ENCODE measurements at places on chromosomes 12 and 14.

DNA sequence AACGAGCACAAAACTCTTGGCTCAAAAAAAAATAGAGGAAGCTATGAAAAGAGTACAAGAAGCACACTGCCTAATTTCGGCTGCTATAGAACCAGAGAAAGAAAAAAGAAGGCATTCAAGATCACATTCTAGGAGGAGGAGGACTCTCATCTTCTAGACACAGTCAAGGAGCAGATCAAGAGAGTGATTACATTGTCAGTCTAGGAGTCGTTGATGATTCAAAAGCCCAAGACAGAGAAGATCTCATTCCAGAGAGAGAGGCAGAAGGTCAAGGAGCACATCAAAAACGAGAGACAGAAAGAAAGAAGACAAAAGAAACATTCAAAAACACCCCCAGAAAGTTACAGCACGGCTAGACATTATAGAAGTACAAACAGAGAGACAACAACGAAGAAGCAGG lies 131.8 kb upstream of the AEBP2 start:
- DNase-seq: no peak

GRCh38 chr12:63078906-63079305 lies 72.1 kb downstream of the AVPR1A start:
- DNase-seq: no peak

GRCh38 chr12:123118497-123118896 lies 32.4 kb downstream of the PITPNM2 start:
- DNase-seq: no peak

DNA sequence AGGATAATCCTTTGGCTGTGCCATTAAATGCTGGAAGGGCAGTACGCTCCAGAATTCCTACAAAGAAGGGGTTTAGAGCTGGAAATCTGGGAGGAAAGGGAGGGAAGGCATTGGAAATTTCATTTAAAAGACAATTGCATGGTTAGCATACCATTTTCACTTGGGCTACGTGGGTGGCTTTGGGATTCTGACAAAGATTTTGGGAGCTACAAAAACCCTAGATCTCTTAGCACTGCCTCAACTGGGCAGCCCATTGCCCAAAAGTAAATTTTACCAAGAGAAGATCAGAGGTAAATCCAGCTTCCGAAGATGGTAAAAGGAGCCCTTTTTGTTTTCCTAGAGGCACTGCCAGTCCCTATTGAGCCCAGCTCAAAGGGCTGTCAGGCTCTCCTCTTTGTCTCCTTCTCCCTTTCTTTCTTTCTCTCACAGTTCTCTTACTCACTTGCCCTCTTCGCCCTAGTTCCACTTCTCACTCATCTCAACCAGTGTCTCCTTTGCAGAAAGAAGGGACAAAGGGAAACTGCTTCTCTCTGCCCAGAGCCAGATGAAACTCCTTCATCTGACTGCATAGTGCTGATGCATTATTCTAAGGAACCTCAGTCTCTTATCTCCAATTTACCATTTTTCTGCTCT lies 125.4 kb upstream of the PLEKHA5 start:
- no peak for DNase-seq

DNA sequence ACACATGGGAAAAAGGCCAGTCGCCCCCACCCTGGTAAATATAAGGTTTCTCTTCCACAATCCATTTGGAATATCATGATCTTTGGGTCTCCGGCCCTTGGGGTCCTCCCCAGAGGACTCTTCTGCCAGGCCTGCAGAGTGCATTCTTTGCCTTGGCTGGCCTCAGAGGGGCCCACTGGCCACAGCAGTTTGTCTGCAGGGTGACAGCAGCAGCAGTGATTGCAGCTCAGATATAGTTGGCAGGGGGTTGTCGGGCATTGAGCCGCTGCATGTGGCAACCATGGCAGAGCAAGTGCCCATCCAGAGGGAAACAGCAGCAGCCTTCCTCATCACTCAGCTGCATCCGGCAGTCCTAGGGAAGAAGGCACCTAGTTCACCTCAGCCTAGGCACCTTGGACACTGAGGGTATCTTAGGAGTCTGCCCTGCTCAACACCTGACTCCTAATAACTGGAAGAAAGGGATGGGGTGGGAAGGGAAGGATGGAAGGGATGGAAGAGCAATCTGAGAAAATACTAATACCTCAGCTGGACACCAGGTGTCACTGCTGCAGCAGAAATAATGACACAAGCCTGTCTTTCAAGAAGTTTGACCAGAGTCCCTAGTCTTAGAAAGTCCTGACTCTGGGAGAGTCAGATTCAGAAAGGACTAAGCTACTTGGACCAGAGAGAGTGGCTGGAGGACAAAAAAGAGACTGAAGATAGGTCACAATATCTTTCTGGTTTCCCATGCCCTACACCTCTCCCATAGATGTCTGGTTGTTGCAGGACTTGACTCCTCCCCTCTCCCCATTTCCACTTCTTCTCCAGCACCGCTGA lies 8.9 kb downstream of the AJUBA start:
- peak; percentile 74 for DNase-seq

DNA sequence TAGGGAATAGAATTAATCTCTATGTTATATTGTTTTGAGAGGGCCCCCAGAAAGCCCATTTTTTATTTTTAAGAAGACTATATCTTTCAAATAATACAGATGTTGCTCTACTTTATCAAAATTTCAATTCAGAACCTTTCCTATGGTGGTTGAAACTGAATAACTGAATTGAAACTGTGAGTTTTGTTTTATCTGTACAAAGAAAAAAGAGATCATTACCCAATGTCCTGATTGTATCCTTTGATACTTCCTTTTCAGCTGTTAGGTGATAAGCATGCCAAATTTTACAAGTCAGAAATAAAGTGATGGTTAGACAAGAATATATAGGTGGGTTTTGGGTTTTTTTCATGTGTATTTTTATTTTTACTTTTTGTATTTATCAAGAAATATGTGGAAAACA lies 1293.1 kb upstream of the USP15 start:
- no peak for DNase-seq

DNA sequence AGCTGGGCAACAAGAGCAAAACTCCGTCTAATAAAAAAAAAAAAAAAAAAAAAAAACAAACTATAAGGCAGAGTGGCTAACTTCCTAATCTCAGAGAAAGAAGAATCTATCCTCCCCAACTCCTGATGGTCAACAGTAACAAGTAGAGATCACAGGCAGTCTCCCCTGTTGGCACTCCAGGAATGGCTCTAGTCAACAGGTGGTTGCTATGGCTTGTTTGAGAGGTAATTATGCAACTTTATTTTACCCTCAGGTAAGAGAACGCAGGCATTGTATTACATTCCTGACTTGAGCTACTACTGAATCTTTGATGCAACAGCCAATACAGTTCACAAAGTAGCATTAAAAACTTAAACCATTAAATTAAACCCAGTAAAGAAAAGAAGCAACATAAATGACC lies 180.3 kb downstream of the DICER1 start:
- no peak for DNase-seq

DNA sequence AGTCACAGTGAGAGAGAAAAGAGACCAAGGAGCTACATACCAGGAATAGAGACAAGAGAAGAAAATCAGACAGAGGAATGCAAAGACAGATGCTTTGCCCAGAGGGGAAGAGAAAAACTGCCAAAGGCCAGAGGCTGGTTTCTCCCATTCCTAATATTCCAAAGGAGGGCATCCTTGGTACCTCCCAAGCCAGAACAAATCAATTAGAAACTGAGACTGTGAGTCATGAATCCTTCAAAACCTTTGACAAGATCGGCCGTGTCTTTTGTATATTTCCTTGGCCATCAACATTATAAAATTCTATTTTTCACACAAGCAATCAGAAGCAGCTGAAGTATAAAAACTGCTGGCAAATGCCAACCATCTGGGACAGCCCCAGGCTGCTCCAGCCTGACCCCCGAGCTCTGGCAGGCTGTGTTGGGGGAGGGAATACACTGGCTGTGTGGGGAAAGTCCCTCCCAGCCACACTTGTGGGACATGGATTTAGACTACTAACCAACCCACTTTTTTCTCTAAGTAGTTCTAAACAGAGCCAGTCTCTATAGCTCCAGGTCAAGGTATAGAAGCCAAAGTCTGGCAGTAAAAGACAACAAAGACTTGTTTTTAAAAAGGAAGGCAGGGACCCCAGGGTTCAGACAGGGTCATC lies 13.7 kb downstream of the POMT2 start:
- DNase-seq: peak; percentile 56

DNA sequence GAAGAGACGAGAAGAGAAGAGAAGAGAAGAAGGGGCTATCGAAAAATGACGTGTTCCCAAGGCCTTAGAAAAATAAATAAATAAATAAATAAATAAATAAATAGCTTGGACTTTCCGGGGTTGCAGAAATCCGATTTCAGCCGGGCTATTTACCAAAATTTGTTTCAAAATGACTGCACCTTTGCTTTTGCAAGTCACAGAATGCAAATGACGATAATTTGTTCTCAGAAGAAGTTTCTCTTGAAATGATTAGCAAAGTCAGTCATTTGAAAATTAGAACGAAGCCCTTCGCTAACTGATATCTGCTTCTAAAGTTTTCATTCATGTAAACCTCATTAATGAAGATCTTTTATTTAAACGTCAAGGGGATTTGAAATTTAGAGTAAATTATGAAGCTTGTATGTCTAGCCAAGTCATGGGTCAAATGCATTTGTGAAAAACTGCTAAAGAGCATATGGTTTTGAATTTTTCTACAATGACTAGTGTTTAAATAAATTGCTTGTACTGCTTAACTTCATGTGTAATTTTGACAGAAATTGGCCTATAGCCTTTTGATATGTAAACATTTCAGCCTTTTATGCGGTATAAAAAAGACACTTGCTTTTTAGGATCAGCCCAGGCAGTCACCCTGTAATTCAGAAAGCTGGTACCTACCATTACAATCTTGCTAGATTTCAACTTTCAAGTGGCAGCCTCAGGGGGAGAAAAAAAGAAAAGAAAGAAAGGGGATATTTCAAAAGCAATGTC lies 4.6 kb upstream of the GSC start:
- DNase-seq: no peak

Data from fibroblast of skin of scalp (primary cell).